Purkinje cell (primary cell): ENCODE measurements at places on chromosomes 4 and X. TPM values are rescaled to one million over a fixed set of nuclear protein-coding genes. Genes with fewer than 3 reads are reported as not detected.

PNPLA4 gene
- 19.3 and 21.3 TPM in 2 replicates for polyA plus RNA-seq

BMP3 gene
- 0.08 and 1.0 TPM in 2 replicates for polyA plus RNA-seq

CTAG1B gene
- polyA plus RNA-seq, result not detected in 2 replicates

RHOXF2B gene
- polyA plus RNA-seq, result 0.36 TPM in 1 of 2 replicates, not detected in the other

DMP1 gene
- polyA plus RNA-seq, result not detected in 2 replicates

FGD1 gene
- 0.59 and 1.1 TPM in 2 replicates for polyA plus RNA-seq

UBA6 gene
- 30.7 and 36.7 TPM in 2 replicates for polyA plus RNA-seq

CLDN34 gene
- polyA plus RNA-seq, result not detected in 2 replicates

TRIM61 gene
- polyA plus RNA-seq, result 3.1 and 3.8 TPM in 2 replicates

EREG gene
- polyA plus RNA-seq, result not detected in 2 replicates

PPARGC1A gene
- polyA plus RNA-seq, result 7.9 and 12.6 TPM in 2 replicates

PDE6B gene
- polyA plus RNA-seq, result 0.53 and 1.2 TPM in 2 replicates

PHEX gene
- 0.06 TPM in 1 of 2 replicates, not detected in the other for polyA plus RNA-seq

STPG2 gene
- 0.24 and 0.30 TPM in 2 replicates for polyA plus RNA-seq

UCP1 gene
- not detected in 2 replicates for polyA plus RNA-seq

SHROOM3 gene
- polyA plus RNA-seq, result 0.18 and 0.69 TPM in 2 replicates

PI4K2B gene
- 3.5 and 3.8 TPM in 2 replicates for polyA plus RNA-seq

ZFYVE28 gene
- polyA plus RNA-seq, result 7.0 and 11.5 TPM in 2 replicates

AMOT gene
- polyA plus RNA-seq, result 7.7 and 7.9 TPM in 2 replicates
